ENCODE measurements at places on chromosomes 5 and 9.

GRCh38 chr5:82975396-82975795 is 101.8 kb downstream of the TMEM167A start:
- DNase-seq = no peak

DNA sequence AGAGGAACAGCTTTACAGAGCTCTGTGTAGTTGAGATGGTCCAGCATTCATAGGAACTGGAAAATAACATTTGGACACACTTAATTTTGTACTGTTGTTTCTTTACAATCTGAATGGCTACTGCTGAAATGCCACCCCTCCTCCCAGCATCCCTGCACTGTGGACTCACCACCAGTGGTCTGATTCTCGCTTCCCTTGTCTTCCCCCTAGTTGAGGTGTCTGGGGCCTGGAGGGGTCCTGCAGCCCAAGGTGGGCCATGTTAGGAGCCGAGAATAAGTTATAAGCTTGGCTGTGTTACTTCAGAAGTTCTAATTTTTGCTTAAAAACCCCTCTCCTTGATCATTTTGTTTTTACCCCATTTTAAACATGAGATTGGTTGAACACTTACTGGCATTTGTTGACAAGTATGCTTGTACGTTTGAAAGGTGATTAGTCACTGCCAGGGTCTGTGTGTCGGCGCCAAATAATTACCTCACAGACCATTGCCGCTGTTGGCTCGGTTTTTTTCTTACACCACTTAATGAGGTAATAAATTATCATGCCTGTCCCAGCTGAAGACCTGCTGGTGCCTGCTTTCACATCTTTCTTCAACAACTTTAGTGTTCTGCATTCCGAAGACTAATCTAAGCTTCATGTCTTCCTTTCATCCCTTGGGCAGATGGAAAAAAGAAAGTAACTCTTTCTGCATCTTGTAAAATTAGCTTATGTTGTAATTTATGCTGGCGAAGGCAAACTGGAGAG is 65.8 kb downstream of the MCCC2 start:
- no peak for DNase-seq

DNA sequence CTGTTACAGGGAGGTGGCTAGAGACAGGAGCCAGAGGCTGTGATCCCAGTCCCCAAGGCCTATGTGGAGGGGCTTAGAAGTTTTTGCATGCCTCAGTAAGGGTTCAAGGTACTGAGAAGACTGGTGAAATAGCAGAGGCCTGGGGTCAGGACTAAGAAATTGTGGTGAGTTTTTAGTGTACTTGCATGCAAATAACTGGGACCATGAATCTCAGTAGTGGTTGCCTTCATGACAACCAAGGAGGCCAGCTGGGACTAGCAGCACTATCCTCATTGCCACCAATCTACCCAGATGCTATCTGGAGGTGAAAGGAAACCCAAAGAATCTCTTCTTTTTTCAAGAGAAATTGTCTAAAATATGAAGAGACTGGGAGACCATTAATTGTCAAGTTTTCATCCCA is 395.1 kb downstream of the CETN3 start:
- no peak for DNase-seq

DNA sequence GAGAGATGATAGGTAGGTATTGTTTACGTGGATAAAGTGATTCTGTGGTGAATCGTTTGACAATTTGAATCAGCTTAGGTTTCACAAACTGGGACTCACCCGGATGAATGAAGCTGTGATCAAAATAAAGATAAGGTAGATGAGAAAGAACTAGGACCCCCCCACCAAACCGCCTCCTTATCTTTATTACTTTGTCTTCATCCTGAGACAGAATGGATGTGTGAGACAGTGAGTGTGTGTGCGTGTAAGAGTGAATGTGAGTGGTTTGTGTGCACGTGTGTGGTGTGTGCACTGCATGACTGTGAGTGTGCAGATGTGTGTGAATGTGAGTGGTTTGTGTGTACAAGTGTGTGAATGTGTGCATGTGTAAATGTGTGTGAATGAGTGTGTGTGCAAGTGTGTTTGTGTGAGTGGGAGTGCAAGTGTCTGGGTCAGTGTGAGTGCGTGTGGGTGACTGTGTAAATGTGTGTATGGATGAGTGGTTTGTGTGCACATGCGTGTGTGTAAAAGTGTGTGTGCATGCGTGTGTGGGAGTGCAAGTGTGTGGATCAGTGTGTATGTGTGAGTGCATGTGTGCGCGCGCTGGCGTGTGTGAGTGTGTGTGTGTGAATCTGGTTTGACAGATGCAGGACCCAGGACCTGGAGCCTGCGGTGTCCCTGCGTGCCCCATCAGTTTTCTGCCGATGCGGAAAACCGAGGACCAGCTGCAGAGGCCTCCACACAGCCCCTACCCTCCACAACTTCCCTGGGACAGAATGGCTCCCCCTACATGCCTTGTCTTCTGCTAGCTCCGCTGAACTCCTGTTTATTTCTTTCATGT is 11.4 kb upstream of the ENG start:
- DNase-seq = peak; percentile 42

GRCh38 chr5:44646016-44646415 is 162.7 kb upstream of the MRPS30 start:
- no peak for DNase-seq

DNA sequence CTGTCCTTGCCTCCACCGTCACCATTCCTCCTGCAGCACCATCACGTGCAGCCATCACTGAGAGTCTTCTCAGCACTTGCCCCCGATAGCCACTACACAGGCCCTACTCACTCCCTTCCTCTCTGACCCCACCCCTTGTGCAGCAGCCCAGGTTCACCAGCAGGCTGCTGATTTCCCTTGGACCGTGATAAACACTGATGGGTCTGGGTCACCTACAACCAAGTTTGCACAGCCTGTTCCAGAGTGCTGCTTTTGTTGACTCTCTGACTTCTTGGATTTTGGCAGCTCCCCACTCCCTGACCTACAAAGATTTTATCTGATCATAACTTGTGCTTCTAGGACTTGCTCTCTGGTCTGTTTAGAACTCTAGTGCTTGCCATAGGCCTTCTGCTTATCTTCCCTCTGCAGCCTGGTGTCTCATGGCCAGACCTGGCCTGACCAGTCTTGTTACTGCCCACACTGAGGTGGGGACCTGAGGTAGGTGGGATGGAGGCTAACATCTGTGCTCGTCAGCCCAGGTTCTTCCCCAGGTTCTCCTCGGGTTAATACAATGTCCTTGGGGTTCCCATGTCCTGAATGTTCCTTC is 109.3 kb downstream of the TARS1 start:
- no peak for DNase-seq

GRCh38 chr5:110288766-110289511 is 437.5 kb downstream of the TMEM232 start:
- DNase-seq = no peak

DNA sequence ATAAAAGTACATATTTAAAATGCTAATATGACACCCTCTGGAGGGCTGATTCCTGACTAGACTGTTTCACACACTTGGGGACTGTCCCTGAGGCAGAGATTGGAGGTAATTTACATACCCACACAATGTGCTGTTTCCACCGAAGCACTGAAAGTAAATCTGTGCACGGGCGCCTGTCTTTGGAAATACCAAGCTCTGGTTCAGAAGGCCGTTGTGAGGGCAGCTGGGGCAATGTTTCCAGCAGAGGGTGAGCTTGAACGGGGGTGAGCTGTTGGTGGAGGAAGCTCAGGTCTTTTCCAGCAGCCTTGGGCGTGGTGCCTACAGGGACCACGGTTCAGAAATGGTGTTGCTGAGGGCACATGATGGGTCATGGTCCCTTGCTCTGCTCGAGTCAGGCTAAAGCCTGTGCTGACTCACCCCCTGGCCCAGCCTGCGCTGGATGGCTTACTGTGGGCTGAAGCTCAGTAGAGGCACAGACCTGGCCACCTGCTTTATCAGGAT is 25.8 kb upstream of the HMCN2 start:
- DNase-seq = peak; percentile 26

DNA sequence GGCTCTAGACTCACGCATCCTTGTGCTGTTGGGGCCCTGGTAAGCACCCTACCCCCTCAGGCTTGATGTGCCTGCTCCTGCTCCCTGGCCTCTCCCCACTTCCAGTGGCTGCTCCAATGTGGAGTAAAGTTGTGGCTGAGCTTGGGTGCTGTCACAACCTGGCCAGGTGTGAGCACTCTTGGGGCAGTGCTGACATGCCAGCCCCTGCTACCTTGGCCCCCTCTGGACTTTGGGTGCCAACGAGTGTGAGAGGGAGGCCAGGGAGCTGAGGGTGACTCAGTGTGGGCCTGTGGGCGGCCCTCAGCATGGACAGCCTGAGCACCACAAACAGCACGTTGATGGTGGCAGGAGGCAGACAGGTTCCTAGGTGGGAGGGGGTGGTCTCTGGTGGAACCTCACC is 870.2 kb upstream of the C9orf72 start:
- no peak for DNase-seq

DNA sequence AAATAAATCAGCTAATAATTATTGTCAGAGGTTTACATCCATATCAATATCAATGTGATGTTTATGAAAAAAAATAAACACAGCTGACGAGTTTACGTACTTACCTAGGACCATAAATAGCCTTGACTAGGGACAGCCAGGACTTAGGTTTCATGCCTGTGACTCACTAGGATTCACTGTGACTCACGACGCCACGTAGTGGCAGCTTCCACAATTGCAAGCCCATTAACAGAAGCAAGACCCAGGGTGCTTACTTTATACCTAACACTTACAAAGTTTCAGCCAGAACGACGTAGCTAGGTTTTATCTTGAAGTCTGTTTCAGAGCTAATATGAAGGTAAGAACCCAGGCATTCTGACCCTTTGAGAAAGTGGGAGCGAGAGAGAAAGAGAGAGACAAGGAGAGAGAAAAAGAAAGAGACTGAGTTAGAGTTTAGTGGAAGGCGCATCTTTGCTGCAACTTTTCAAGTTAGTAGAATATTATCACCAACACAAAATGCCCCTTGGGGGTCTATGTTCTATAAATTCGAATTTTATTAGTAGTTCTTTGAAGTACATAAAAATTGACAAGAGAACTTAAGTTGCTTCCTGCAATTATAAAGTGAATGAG is 191.2 kb downstream of the GNA14 start:
- DNase-seq = peak; percentile 91

DNA sequence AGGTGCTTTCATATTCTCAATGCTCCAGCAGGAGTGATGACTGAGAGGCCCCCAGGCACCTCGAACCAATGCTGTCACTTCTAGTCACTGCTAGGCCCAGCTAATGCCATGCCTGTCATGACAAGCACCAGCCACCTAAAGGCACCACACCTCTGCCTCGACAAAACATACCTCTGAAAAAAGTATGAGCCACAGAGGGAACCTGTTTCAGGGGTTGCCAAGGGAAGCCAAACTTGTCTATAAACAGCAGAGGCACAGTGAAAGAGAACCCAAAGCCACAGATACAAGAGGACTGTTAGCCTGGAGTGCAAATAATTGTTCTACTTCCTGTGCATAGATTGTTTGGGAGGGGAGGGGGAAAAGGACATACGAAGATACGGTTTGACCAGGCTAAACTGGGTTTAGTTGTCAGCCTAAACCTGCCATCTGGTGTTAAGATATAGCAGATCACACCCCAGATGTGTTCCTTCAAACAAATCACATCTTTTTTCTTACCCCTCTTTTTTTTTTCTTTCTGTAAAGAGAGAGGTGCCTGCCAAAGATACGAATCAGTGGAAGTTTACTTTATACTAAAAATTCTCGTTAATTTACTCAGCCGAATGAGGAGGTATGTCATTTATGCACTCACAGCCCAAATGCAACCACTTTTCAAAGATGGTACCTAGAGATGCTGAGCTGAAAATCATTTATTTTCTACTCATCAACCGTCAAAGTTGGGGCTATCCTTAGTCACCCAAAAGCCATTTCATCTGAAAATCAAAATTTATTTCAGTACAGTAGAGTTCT is 45.7 kb downstream of the BNC2 start:
- DNase-seq = peak; percentile 2

DNA sequence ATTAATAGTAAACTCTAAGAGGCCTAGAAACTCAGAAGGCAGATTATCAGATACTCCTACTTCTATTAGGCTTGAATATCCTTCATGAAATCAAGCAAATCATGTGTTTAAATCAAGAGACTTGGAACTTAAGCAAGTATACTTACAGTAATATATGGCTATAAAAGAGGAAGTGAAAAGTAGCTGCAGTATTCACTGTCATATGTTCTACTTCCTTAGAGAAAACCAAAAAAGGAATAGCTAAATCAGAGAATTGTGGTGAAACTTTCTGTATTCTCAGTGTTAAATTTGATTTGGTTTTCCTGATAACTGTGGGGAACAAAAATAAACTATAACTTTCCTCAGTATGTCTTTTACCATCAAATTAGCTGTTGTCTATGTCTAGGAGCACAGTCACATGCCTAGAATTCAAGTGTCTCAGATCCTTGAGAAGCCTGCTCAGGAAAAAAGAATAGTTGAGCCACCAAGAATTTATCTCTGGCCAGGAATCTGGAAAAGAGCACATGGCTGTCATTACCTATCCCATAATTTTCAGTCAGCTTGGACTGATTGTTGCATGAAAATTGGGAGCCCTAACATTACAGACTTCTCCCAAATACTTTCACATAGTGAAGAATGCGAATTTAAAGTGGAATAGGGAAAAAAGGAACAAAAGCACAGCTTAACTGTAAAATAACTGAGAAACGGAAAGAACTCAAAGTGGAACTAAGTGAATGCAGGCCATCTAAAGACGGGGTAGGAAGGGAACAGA is 1.7 kb downstream of the FKBP15 start:
- no peak for DNase-seq

- no peak for DNase-seq
Observed at GRCh38 chr9:16572005-16572734, 298.3 kb downstream of the BNC2 start.

All from hematopoietic multipotent progenitor cell treated with erythropoietin and hydrocortisone succinate and interleukin-3 and kit ligand, for 8 days (in vitro differentiated cells).